ENCODE measurements at places on chromosomes 7 and 10.

GRCh38 chr7:103752995-103753394 is 236.5 kb downstream of the RELN start:
- no peak for DNase-seq

GRCh38 chr10:30491204-30491915 is 57.4 kb downstream of the MAP3K8 start:
- DNase-seq, result no peak

DNA sequence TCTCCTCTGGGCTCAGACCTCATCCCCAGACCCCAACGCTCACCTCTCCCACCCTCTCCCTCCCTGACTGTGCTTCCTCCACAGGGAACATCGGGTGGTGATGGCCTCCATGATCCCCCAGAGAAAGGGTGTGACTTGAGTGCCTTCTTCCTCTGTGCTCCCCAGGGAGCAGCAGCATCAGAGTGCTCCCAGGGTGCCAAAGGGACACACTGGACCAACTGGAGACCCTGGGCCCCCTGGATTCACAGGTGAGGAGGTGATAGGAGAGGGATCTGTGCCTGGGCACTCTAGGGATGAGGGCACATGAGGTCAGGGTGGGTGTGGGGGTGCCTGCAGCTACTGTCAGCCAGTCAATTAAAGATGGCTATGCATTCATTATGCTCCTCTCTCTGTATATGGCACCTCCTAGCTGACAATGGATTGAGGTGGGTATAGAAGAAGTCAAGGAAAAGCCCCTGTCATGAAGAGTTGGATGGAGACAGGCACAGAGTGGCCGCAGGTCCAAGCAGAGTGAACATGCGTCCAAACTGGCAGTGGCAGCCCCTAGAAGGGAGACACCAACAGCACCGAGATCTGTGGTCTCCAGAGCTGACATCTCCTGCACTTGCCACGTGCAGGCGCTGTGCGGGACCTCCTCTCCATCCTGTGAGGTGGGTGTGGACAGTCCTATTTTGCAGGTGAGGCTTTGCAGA is 15.5 kb upstream of the VOPP1 start:
- DNase-seq, result no peak

DNA sequence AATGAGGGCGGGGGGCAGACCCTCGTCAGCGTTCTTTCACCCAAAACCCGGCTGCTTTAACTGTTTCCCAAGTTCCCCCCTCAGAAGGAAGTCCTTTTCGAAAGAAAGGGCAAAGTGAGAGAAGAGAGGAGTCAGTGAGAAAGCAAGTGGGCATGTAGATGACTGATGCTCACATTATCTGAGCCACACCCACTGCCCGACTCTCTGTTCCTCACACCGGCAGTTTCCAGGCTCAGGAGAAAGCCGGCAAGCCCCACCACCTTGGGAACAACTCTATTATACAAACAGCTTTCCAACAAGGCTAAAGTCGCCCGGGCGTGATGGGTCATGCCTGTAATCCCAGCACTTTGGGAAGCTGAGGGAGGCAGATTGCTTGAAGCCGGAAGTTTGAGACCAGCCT is 23.1 kb downstream of the RCC1L start:
- DNase-seq, result no peak

GRCh38 chr7:154906201-154906600 is 96.7 kb downstream of the PAXIP1 start:
- DNase-seq, result no peak

GRCh38 chr7:106068986-106069385 is 43.1 kb downstream of the SYPL1 start:
- DNase-seq, result no peak

- peak; percentile 50 for DNase-seq
These were observed 140.4 kb downstream of the PIP4K2A start for GRCh38 chr10:22573820-22574569.

- DNase-seq, result no peak
These were observed 162.6 kb downstream of the ADAM12 start for GRCh38 chr10:126225672-126226008.

- no peak for DNase-seq
These were observed 27.3 kb downstream of the RAB18 start for GRCh38 chr10:27531336-27531847.

GRCh38 chr7:41933427-41933826 is 230.5 kb upstream of the INHBA start:
- DNase-seq, result no peak

- DNase-seq, result no peak
These were observed 22.1 kb downstream of the CYP17A1 start for GRCh38 chr10:102814873-102815661.

DNA sequence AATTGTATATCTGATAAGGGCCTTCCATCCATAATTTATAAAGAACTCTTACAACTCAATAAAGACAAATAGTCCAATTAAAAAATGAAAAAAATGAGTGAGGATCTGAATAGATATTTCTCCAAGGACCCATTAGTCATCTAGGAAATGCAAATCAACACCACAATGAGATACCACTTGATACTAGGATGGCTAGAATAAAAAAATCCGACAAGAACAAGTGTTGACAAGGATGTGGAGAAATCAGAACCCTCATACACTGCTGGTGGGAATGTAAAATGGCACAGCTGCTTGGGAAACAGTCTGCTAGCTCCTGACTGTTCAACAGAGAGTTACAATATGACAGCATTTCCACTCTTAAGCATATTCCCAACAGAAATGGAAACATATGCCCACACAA is 24.6 kb downstream of the ALOX5 start:
- DNase-seq, result no peak

GRCh38 chr7:4645246-4645645 is 36.8 kb upstream of the FOXK1 start:
- no peak for DNase-seq

DNA sequence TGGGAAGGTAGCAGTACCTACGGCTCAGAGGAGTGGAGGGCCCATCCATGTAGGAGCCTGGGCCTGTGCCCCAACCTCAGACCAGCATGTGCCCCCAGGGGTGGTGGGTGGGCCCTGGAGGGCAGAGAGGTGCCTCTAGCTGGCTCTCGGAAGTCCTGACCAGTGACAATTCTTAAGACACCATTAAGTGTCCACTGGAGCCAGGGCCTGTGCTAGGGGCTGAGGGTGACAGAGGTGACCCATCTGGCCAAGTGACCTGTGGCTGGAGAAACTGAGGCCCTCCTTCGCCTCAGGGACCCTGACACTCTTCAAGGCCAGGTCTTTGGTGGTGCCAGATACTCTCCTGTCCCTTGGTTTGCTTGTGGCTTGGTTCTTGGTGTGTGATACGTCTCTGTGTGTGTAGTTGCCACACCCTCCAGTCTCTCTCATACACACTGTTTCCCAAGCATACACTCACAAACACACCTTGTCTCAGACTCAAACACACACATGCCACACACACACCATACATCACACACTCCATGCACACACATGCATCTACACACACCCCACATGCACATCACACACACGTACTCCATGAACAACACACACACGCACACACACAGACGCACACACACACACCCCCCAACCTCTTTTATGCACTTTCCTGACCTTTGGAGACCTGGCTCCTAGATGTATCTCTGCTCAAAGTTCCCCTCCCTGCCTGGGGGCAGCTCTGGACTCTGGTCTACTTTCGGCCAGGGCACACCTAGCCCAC is 897 bp upstream of the RAMP3 start:
- DNase-seq, result no peak

GRCh38 chr7:80942261-80943041 is 23.6 kb upstream of the SEMA3C start:
- DNase-seq, result peak; percentile 97

- no peak for DNase-seq
These were observed 111.3 kb upstream of the RHEB start for GRCh38 chr7:151630851-151631569.

GRCh38 chr10:95482501-95483233 is 78.5 kb downstream of the SORBS1 start:
- no peak for DNase-seq

DNA sequence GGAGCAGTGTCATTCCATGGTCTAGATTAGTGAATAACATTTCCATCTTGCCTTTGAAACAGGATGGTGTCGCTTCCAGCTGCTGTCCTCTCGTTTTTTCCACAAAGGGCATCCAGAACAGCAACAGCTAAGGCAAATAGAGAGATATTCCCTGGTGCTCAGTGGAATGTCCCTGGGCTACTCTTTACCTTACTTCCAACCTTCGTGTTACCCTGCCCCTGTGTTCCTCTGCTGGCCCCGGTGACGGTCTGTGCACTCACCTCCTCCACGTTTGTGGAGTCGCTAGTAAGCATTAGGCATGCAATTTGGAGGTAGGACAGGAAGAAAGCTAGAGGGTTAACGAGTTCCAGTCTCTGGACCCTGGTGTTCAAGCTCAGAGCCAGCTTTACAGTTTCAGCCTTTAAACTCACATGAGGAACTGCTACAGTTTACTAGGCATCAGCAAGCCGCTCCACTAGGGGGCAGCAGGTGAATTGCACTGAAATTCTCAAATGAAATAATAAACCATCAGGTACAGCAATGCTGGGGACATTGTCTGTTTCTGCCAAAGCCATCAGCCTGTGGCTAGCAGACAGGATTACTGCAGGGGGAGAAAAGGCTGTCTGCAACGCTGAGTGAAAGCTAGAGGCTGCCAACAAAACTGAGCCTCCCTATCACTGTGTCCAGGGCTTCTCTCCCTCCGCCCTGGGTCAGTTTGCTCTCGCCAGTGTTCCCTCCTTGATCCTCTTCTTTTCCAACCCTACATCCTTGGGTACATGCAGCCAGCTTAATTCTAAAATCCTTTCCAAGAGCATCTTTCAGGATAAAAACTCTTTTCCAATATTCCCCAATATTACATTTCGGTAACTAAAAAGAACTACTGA is 9.0 kb downstream of the MRPL32 start:
- peak; percentile 88 for DNase-seq

DNA sequence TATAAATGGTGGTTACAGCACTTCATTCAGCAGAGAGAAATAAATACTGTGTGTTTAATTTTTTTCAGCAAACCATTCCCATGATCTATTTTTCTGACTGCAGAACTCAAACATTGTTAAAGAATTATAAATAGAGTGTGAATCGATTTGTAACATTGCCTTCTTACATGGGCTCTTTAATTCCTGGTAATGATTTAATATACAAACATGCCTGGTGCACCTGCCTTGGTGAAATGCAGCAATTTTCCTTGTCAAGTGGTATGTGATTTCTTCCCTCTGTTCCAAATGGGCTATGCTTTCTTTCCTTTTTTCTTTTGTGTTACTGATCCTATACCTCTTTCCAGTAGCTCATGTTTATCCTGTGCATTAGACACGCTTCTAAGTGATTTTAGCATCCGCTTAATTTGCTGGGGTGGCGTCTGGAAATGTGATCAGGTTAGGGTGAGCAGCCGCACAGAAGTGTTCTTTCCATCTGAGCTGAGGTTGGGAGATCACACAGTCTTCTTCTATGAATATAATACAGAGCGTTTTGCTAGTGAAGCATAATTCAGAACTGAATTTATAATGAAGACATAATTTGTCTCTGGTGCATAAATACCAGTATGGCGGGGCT is 94.3 kb upstream of the ITGB1 start:
- no peak for DNase-seq

- DNase-seq, result no peak
These were observed 54.9 kb upstream of the TMEM273 start for GRCh38 chr10:49243139-49243538.

- DNase-seq, result no peak
These were observed 1.9 kb upstream of the PAX4 start for GRCh38 chr7:127619681-127620405.

Data from T47D (cell line).